ENCODE measurements at places on chromosomes 3 and 15. TPM values are rescaled to one million over a fixed set of nuclear protein-coding genes. Genes with fewer than 3 reads are reported as not detected.

TUSC7 gene
- not detected for total RNA-seq

TMEM207 gene
- not detected for total RNA-seq

GABRR3 gene
- not detected for total RNA-seq

AMT gene
- 8.4 TPM for total RNA-seq

LDHAL6B gene
- not detected for total RNA-seq

CD96 gene
- 5.6 TPM for total RNA-seq

SLC12A1 gene
- not detected for total RNA-seq

C15orf40 gene
- total RNA-seq: 17.8 TPM

RAD51 gene
- total RNA-seq: 1.1 TPM

LRRC34 gene
- total RNA-seq: 4.8 TPM

C3orf52 gene
- total RNA-seq: 16.4 TPM

MAP1A gene
- total RNA-seq: 7.1 TPM

DNA sequence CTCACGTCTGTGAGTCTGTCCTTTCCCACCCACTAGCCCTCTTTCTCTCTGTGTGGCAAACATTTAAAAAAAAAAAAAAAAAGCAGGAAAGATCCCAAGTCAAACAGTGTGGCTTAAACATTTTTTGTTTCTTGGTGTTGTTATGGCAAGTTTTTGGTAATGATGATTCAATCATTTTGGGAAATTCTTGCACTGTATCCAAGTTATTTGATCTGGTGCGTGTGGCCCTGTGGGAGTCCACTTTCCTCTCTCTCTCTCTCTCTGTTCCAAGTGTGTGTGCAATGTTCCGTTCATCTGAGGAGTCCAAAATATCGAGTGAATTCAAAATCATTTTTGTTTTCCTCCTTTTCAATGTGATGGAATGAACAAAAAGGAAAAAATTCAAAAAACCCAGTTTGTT lies 97.7 kb downstream of the GAP43 start:
- DNase-seq: no peak

- no peak for DNase-seq
These were observed 43.9 kb downstream of the ERC2 start for GRCh38 chr3:56424336-56424735.

DNA sequence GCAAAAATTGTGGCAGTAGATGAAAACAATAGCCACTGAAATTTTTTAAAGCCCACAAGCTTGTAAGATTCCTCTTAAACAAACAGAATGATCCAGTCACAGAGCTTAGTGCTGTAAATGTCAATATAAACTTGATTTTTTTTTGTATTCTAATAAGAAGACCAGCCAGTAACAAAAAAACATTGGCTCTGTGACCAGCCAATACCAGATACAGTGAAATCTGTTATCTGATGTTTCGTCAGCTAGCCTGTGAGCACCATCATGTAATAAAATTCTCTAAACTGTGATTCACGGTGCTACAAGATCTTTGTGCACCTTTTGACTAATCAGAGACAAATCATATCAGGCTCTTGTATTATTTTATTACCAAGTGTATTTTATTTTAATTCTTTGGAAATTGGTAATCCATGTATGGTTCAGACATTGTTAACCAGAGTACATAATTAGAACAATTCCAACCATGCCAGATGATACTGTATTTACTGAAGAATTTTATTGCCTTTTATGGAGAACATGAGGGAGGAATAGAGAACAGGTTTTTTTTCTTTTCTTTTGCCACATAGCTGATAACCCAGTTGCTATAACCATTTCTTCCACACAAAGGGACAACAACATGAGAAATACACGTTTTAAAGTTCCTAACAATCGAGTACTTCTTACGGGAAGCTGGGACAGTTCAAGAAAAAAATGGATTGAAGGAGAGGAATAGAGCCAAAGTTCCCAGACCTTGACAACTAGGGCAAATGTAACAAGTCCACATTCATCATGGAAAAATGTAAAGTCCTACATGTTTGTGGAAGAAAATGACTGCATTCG lies 71.9 kb downstream of the FILIP1L start:
- no peak for DNase-seq

DNA sequence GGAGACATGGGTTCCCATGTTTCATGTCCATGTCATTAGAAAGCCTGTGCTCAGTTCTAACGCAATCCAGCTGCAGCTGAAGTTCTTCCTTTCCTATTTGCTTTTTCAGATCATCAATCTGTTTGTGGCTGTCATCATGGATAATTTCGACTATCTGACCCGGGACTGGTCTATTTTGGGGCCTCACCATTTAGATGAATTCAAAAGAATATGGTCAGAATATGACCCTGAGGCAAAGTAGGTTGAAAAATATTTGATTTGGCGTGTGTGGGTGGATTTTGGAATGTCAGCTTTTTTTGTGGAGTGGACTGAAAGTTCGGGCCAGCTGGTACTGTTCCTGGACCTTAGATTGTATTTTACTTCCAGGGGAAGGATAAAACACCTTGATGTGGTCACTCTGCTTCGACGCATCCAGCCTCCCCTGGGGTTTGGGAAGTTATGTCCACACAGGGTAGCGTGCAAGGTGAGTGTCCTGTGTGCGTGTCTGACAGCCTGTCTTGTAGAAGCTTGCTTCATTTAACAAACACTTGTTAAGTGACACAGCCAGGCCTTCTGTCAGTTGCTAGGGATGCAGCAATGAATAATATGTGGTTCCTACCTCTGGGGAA lies 69.6 kb downstream of the CHDH start:
- DNase-seq: no peak

GRCh38 chr3:30741889-30742288 lies 135.5 kb downstream of the TGFBR2 start:
- DNase-seq: no peak

- DNase-seq: no peak
These were observed 31.3 kb downstream of the MGA start for GRCh38 chr15:41691471-41691870.

GRCh38 chr3:71288269-71288930 lies 295.1 kb downstream of the FOXP1 start:
- DNase-seq: no peak

GRCh38 chr15:40010686-40011085 lies 28.3 kb downstream of the SRP14 start:
- DNase-seq: no peak

DNA sequence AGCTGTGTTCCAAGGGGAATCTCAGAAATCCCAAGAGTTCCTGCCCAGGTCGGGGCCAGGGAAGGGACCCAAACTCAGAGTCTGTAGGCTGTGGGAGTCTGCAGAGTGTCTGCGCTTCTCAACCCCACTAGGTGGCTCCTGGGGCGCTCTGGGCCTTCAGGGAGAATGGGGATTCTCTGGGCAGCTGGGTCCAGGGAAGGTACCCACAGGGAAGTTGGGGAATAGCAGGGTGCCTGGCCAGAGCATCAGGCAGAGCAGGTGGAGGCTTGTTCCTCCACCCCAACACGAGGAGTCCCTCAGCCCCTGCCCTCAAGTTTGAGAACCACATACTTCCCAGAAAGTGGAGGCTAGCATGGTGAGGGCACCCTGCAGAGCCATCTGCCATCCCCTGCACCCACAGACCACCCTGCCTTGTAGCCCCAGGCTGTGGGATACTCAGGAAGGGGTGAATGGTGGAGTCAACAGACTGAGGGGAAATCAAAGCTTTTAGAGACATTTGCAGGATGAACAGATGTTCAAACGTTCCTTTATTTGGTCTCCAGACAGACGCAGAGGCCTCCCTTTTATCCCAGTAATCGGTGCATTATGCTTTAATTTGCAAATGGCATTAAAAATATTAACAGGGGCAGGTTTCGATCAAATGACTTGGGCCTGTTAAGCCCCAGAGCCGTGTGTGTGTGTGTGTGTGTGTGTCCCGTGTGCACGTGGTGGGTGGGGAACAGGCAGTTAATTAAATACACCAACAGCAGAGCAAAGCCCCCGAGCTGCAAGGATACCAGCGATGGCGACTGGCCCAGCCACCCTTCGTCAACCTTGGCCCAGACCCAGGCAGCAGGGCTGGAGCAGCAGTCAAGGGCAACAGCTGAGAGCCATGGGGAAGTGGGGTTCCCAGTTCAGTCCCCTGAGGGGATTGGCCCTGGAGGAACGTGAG lies 57.7 kb downstream of the DNAJB8 start:
- no peak for DNase-seq

GRCh38 chr3:132563420-132564069 lies 33.5 kb upstream of the ACKR4 start:
- DNase-seq: no peak

DNA sequence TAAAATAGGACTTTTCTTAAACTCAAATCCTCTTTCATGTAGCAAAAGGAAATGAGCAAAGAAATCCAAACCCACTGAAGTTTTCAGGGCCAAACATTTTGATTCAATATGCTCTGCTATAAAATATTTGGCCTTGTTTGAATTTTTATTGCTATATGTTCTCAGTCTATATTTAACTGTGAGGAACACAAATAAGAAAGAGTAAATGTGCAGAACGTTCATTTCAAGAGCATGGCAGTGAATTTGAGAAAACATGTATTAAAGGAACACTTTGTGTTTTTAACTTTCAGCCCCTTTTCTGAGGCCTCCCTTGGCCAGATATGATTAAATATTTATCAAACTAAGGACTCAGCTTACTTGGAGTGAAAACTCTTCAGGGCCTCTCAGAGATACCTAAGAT lies 124.7 kb upstream of the CCNL1 start:
- no peak for DNase-seq

GRCh38 chr15:77753281-77753873 lies 120.7 kb upstream of the LINGO1 start:
- no peak for DNase-seq

Measured in lower lobe of right lung (tissue), 2 donors.